ENCODE measurements at places on chromosomes 7 and 10.

GRCh38 chr10:2019281-2019680 lies 282.0 kb upstream of the ADARB2 start:
- no peak for DNase-seq

GRCh38 chr7:157013101-157013500 lies 2.6 kb upstream of the MNX1 start:
- DNase-seq: no peak

- DNase-seq: no peak
Measured at GRCh38 chr10:26441491-26442214, 3.5 kb downstream of the APBB1IP start.

GRCh38 chr7:90383861-90384260 lies 19.4 kb upstream of the CLDN12 start:
- no peak for DNase-seq

DNA sequence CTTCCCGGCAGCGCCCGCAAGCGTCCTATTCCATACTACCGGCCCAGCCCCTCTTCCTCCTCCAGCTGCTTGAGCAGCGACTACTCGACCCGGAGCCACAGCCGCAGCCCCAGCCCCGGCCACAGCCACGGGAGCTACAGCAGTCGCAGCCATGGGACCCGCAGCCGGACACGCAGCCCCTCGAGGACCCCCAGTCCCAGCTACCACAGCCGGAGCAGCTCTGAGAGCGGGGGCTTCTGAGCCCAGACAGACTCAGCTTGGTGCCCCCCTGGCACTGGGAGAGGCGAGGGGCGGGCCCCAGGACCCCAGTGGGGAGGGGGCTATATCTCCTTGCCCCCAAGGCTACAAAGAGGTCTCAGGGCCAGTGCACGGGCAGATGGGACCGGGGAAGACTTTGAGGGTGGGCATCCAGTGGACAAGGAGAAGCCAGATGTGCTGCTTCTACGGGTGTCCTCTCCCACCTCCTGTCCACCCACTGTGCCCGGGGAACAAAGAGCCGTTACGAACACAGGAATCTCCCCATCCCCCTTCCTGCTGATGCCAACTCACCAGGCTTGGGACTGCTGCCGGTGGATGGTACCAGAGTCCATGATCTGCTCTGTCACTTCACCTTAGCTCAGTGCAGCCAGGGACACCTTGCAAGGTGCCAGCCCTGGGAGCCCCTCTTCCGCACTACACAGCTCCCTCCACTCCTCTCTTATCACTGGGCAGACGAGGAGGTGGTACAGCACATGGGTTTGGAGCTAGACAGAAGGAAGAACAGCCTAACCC lies 16.7 kb upstream of the HSPB1 start:
- no peak for DNase-seq

DNA sequence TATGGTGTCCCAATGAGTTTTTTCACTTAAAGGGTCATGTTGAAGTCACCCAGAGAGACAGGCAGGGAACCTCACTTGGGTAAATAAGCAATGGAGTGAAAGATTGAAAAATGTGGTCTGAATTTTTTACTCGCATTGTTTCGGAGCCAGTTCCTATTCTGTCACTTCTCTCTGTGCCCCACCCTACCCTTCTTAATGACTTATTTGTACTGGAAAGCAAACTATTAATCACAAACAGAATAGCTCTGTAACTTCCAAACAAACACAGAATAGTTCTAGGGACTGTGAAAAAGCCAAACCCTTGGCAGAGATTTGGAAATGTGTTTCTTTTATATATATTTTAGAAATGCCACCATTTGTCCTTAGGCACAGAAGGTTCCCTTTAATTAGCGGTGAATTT lies 76.0 kb downstream of the LRMDA start:
- no peak for DNase-seq

DNA sequence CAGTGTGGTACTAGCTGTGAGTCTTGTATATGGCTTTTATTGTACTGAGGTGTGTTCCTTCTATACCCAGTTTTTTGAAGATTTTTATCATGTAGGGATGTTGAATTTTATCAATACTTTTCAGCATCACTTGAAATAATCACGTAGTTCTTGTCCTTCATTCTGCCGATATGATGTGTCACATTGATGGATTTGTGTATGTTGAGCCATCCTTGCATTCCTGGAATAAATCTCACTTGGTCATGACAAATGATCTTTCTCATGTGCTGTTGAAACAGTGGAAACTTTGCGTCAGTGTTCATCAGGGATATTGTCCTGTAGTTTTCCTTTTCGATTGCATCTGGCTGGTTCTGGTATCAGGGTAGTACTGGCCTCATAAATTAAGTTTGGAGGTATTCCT lies 7.1 kb upstream of the PRKAR1B start:
- no peak for DNase-seq

- no peak for DNase-seq
Measured at GRCh38 chr7:116781584-116781983, 80.8 kb upstream of the CAPZA2 start.

GRCh38 chr10:114255227-114255626 lies 16.2 kb downstream of the VWA2 start:
- no peak for DNase-seq

DNA sequence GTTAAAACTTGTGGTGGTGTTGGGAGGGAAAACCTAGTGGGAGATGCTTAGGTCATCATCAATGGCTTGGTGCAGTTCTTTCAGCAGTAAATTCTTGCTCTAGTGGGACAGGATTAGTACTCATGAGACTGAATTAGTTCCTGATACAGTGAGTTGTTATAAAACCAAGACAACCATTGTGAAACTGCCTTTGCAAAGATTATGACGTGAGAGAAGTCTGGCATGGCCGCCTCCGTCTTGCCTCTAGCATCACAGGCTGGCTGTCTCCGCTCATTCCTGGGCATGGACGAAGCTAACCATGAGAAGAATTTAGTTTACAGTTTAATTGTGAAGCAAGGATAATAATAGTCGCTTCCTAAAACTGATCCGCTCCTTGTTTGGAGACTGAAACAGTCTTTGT lies 186.4 kb downstream of the KIF20B start:
- no peak for DNase-seq

DNA sequence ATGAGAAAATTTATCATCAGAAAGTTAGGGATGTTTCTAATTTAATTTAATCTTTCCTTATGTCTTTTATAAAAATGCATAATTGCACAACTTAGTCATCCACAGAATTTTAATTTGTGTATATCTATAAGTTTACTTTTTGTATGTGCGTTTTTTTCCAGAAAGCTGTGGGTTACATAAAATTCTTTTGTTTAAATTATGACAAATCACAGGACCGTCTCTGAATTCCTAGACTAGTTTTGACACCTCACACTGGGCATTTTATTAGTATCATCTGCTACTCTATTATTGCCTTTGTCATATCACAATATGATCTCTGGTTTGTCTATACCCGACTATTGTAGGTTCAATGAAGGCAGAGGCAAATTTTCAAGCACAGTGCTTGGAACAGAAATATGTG lies 482.4 kb upstream of the SEMA3D start:
- no peak for DNase-seq

GRCh38 chr7:44796034-44796503 lies 412 bp upstream of the PPIA start:
- DNase-seq: no peak

- no peak for DNase-seq
Measured at GRCh38 chr7:159247910-159248309, 103.2 kb upstream of the VIPR2 start.

DNA sequence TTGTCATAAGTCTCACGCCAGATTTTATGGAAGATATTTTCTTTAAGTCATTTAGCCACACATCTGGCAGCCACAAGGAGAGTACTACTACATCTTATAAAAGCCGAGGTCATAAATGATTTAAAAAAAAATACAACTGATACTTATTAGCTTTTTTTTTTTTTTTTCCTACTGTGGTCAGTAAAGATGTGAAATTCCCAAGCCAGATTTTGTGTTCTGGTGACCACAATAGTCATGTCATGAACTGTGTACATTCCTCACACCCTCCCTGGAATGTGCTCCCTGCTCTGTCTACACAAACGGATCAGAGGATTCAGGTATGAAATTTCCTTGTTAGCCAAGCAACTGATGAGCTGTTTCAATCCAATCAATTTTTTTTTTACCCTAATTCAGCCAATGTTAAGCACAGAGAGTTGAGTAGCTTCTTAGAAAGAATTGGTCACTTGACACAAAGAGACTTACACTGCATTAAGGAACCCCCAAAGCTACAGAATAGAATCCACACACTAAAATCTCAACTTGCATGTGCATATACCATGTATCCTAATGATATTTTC lies 54.7 kb downstream of the CHRM2 start:
- DNase-seq: no peak

DNA sequence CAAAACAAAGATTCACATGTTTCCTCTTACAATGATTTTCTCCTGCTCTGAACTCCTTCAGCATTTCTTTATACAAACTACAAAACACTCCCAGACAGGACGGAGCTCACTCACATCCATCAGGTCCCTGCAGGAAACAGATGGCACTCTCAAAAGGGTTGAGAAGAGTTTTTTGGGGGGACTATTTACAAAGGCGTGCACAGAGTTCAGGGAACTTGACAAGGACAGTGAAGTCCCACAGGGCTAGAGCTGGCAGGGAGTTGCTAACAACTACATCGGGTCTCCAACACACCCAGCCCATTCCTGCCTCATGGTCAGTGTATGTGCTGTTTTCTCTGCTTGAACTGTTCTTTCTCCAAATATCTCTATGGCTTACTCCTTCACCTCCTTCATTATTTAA lies 24.7 kb upstream of the YAE1 start:
- no peak for DNase-seq

GRCh38 chr10:48331436-48331835 lies 25.0 kb downstream of the MAPK8 start:
- DNase-seq: no peak

GRCh38 chr7:33809228-33809627 lies 96.1 kb upstream of the BMPER start:
- no peak for DNase-seq

All from D341Med (cell line).